ENCODE measurements at places on chromosomes 12 and 14. TPM values are rescaled to one million over a fixed set of nuclear protein-coding genes. Genes with fewer than 3 reads are reported as not detected.

TEX52 gene
- 0.58 TPM for polyA plus RNA-seq

- DNase-seq = no peak
Measured at GRCh38 chr12:110111476-110112334, 12.5 kb upstream of the IFT81 start.

DNA sequence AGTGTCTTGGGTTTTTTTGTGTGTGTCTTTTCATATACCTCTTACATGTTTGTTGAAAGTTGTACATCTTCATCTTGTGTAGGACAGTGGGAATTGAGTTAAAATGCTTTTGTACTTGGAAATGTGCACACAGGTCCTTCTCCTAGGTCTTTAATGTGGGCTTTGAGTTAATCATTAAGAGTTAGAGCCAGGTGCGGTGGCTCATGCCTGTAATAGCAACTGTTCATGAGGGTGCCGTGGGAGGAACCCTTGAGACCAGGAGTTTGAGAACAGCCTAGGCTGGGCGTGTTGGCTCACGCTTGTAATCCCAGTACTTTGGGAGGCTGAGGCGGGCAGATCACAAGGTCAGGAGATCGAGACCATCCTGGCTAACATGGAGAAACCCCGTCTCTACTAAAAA lies 13.9 kb downstream of the CLECL1 start:
- no peak for DNase-seq

CD163L1 gene
- polyA plus RNA-seq = 5.6 TPM

SRP54 gene
- polyA plus RNA-seq = 51.5 TPM

DNA sequence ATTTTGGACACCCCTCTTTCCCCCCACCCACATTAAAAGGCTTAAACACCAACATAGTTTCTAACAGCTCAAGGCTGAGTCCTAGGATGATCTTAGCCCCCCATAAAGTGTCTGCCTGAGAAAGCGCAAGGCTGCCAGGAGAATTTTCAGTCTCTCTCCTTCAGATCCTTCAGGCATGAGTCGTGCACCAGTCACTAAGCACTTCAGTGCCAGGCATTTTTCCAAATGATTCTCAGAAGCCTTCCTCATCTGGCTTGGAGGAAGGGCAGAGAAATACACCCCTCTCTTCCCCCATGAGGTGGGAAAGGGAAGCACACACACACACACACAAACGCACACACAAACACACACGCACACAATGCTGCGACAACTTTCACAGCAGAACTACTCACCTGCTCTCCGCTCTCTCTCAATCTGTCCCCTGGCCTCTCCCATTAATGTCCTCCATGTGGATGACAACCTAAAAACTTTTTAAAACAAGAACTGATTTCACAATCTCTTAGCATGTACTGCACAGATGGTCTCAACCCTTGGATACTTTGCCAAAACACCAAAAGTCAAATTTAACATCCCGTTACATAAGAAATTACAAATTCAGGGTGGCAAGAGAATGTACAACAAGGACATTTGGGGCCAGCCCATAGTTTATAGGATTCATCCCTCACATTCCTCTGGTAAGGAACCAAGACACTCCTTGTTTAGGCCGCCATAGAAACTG lies 49.8 kb downstream of the CKAP4 start:
- no peak for DNase-seq

Measured in muscle of back (tissue), 13 donors.